ENCODE measurements at places on chromosomes 5 and 9.
A peak's percentile ranks its signal among the peaks of the same experiment; 100 is the strongest.

GRCh38 chr5:60455589-60455988 is 244.4 kb downstream of the DEPDC1B start:
- no peaks in the 10 kb centered on the region for H3K27me3 ChIP-seq
- H3K4me3 ChIP-seq = no peak overlapping the region

- peaks cover 4% of the 10 kb centered on the region for H3K36me3 ChIP-seq
- H3K27ac ChIP-seq = no peak overlapping the region
- peaks cover 70% of the 10 kb centered on the region for H3K27me3 ChIP-seq
- no peak overlapping the region for H3K4me3 ChIP-seq
- DNase-seq = peak; percentile 50
- H3K4me1 ChIP-seq = peaks cover 14% of the 10 kb centered on the region
These were observed 82.7 kb downstream of the HSD17B3 start for GRCh38 chr9:96219026-96219899.

DNA sequence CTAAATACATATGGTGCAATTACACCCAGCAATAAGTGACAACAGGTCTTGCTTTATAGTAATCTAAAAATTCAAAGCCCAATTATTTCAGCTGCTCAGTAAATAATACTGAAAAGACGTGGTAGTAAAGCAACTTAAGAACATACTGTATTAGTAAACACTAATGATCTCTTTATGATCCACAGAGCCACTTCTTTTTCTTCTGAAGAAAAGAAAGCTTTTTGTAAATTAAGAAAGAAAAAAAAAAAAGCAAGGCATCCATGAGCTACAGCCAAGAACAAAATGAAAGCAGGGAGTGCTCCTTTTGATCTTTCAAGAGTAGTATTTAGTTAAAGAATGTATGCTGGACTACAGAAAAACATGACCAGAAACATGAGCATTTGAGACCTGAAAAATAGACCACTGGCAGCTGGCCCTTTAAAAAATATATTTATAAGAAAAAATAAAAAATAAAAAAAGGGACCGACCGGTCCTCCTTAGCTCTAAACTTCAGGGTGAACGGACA is 348.7 kb downstream of the GLIS3 start:
- DNase-seq = no peak
- no peaks in the 10 kb centered on the region for H3K27me3 ChIP-seq
- no peak overlapping the region for H3K4me3 ChIP-seq
- H3K36me3 ChIP-seq = no peaks in the 10 kb centered on the region

DNA sequence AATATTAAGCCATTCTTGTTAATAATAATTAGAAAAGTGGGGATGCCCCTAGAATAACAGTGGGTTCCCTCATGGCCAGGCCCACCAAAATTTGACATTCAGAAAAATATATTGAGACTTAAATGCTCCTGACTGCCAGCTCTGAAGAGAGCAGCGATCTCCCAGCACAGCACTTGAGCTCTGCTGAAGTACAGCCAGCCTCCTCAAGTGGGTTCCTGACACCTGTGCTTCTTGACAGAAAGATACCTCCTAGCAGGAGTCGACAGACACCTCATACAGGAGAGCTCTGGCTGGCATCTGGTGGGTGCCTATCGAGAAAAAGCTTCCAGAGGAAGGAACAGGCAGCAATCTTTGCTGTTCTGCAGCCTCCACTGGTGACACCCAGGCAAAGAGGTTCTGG is 261.5 kb downstream of the DTWD2 start:
- DNase-seq = no peak
- H3K4me1 ChIP-seq = no peaks in the 10 kb centered on the region

DNA sequence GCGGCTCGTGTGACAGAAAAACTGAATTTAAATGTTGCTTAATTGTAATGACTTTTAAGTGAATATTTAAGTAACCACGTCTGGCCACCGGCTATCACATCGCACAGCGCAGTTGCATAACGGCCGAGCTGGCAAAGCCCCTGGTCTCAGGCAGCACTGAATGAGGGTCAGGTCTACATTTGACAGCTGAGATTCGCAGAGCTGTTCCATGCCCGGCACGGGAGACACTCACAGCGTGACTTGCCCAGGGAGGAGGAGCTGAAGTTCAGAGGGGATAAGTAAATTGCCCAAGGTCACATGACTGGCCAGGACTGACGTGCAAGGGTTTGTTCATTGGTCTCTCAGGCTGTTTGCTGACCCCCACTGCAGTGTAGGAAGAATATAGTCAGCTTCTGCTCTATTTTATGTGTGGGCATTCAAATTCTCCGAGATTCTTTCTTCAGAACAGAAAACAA is 17.4 kb upstream of the COL5A1 start:
- no peak for DNase-seq
- H3K4me1 ChIP-seq = no peaks in the 10 kb centered on the region
- no peak overlapping the region for H3K27ac ChIP-seq
- H3K4me3 ChIP-seq = no peak overlapping the region
- no peaks in the 10 kb centered on the region for H3K36me3 ChIP-seq

- H3K36me3 ChIP-seq = no peaks in the 10 kb centered on the region
- peaks cover 4% of the 10 kb centered on the region for H3K4me1 ChIP-seq
- H3K27me3 ChIP-seq = peaks cover 33% of the 10 kb centered on the region
- H3K4me3 ChIP-seq = no peak overlapping the region
These were observed 1.0 kb downstream of the PTGS1 start for GRCh38 chr9:122371846-122372245.

Data from activated naive CD8-positive, alpha-beta T cell treated with anti-CD3 and anti-CD28 coated beads for 36 hours (primary cell).